Progenitor cell of endocrine pancreas (in vitro differentiated cells): ENCODE measurements at places on chromosomes 4 and X. TPM values are rescaled to one million over a fixed set of nuclear protein-coding genes. Genes with fewer than 3 reads are reported as not detected.

DNA sequence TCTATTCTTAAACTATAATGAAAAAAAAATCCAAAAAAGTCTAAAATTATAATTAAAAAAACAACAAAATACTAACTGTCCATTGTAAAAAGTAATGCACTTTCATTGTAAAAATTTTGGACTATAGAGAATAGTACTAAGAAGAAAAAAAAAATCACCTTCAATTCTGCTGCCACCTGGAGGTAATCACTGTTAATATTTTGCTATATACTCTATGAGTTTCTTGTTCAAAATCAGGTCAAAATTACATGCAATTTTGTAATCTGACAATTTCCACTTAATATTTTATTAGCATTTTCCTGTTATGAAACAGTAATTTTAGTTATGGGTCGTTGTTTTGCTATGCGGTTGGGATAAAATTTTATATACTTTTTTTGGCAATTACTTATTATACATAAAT is 62.0 kb downstream of the HTT start:
- no peak for DNase-seq

DNA sequence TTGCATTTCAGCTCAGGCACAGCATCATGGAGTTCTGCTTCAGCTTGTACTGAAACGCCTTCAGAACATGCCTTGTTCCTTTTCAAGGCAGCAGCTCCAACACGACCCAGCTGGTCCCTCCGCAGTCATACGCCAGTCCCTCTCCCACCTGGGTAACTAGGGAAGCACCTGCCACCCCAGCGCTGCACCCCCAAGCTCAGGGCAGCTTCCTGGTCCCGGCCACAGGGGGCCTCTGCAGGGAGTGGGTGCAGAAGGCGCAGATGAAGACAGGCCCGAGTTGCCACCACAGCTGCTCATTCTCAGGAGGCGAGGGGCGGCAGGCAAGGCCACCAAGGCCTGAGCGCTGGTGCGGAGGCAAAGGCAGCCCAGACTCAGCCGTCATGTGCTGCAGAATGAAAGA is 21.8 kb downstream of the WDR1 start:
- DNase-seq, result no peak

DNA sequence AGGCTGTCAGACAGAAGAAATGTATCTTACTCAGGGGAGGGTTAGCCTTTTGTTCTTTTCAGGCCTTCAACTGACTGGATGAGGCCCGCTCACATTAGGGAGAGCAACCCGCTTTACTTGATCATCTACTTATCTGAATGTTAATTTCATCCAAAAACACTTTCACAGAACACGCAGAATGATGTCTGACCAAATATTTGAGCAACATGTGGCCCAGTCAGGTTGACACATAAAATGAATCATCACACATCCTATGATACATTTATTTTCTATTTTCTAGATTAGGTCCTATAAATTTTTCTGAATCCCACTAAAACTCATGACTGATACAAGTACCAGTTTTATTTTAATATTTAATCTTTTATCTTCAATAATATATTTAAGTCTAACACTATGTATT is 260.3 kb downstream of the IL15 start:
- DNase-seq, result no peak

DNA sequence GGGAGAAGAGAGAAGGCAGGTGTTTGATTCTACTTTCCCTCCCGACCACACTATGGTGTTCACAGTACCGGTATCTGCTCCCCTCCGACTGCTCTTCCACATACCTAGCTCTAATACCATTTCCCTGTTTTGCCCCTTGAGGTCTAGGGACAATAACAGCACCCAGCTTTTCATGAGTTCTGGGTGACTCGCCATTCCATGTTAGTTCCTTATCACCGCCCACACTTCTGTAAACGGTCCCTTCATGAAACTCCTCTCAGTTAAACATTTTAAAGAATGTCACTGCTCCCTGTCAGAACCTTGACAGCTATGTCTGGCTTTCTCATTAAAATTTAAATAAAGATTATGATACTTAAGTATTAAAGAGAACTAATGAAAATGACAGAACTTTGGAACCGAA is 136.7 kb downstream of the ADAMTS3 start:
- no peak for DNase-seq

COX7B2 gene
- not detected in 2 replicates for total RNA-seq

TMEM154 gene
- total RNA-seq, result 0.46 and 0.53 TPM in 2 replicates
